ENCODE measurements at places on chromosomes 7 and 10.

DNA sequence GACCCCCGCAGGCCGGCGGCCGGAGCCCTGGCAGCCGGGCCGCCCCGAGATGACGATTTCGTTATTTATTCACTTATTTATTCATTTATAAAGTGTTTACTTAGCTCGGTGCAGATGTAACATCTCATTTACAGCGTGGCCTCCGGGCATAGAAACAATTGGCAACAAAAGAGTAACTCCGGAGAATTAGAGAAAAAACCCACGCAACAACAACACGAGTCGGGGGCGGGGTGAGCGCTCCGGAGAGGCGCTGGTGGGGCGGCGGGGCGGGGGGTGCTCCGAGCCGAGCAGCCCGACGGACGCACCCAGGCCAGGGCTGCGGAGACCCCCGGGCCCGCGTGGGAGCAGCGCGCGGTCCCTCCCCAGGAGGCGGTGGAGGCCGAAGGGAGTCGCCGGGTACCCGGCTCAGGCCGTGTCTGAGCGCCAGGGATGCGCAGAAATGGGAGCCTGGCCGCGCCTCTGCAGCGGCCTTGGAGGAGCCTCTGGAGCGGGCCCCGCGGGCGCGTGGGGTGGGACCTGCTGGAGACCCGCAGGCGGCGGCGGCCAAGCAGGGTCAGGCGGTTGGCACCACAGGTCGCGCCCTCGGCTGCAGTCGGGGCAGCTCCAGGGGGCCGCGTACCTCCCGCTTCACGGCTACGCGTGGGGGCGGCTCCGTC lies 14.3 kb downstream of the UNCX start:
- DNase-seq, result no peak

- DNase-seq, result no peak
Observed at GRCh38 chr7:71718563-71718962, 586.6 kb downstream of the GALNT17 start.

DNA sequence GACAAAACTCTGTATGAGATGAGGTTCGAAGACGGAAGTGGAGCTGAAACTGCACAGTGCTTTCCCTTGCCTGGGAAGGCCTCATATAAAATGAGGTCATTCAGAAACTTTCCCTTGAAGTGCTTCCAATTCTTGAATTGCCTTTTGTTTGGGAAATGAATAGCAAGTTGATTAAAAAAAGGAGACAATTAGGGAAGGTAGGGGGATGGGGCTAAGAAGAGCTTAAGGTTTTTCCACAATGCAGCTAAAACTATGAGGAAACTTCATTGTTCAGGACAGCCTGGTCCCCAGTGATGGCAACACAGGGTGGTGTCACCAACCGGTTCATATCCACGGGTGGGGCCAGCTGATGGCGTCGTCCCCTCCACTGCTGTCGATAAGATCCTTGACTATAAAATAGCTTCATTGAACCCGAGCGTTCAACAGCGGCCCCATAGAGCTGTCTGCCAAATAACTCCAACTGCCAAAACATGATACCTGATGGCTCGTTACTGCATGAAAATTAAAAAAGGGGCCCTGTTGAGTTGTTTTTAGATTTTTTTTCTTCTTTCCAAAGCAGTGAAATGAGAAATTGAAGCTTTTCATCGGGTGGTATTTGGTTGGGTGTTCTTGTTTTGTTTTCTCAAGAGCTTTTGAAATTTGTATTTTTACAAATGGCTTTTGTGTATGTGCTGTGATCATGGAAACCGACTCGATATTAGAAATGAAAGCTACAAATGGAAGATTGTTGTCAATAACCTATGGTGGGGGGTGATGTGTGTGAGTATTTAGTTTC lies 2.8 kb upstream of the CELF2 start:
- no peak for DNase-seq

GRCh38 chr7:70557338-70557737 lies 574.6 kb upstream of the GALNT17 start:
- no peak for DNase-seq

- no peak for DNase-seq
Observed at GRCh38 chr7:148014001-148014400, 576.6 kb upstream of the C7orf33 start.

- no peak for DNase-seq
Observed at GRCh38 chr10:69866688-69867461, 65.2 kb downstream of the COL13A1 start.

DNA sequence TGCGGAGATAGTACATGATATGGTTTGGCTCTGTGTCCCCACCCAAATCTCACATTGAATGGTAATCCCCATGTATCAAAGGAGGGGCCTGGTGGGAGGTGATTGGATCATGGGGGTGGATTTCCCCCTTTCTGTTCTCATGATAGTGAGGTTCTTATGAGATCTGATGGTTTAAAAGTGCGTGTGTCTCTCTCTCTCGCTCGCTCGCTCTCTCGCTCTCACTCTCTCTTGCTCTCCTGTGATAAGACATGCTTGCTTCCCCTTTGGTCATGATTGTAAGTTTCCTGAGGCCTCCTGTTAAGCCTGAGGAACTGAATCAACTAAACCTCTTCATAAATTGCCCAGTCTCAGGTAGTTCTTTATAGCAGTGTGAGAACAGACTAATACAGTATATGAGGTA lies 171.9 kb downstream of the NSUN6 start:
- DNase-seq, result no peak

Data from activated T-cell treated with anti-CD3 and anti-CD28 coated beads, Interleukin-2, amount 50 U/mL, for 48 hours (primary cell).